ENCODE measurements at places on chromosomes 7 and 10.

DNA sequence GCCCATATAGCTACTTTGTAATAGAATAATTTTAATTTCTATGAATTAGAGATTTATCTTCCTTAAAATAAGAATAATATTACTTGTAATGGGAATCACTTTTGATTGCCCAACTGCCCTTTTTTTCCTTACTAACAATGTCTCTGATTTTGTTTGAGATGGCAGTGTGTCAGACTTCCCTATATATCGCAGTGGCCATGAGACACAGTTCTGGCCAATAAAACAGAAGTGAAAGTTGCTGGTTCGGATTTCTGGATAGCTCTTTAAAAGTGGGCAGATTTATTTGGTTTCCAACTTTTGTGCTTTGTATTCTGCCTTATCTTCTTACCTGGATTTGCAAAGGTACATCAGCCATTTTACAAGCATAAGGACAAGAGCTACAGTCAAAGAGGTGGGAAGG, 170.2 kb downstream of the PPP1R17 start:
- DNase-seq, result no peak

GRCh38 chr10:29663718-29664117, 28.9 kb upstream of the SVIL start:
- DNase-seq, result no peak

DNA sequence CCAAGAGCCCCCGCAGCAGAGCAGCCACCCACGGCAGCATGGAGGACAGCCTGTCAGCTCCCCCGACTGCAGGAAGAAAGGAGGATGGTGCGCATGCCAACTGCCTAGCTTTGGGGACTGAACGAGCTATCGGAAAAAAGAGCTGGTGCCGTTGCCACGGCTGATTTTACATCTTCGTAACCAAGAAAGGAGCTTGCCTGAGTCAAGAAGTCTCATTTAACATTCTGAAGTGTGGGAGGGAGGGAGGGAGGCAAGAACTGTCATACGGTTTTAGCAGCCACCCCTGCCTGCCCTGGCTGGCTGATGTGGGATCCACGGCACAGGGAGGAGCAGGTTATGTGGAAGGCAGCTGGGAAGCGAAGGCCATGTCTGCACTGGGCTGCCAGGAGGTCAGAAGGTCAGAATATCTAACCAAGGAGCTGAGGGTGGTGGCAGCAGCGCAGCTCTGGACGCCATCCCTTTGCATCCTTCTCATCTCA, 74.7 kb upstream of the CAMK2B start:
- no peak for DNase-seq

DNA sequence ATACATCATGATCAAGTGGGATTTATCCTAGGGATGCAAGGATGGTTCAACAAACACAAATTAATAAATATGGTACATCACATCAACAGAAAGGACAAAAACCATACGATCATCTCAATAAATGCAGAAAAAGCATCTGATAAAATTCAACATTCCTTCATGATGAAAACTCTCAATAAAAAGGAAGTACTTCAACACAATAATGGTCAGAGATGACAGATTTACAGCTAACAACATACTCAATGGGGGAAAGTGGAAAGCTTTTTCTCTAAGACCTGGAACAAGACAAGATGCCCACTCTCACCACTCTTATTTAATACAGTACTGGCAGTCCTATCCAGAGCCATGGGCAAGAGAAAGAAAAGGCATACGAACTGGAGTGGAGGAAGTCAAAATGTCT, 39.9 kb upstream of the PRR15 start:
- DNase-seq, result no peak

DNA sequence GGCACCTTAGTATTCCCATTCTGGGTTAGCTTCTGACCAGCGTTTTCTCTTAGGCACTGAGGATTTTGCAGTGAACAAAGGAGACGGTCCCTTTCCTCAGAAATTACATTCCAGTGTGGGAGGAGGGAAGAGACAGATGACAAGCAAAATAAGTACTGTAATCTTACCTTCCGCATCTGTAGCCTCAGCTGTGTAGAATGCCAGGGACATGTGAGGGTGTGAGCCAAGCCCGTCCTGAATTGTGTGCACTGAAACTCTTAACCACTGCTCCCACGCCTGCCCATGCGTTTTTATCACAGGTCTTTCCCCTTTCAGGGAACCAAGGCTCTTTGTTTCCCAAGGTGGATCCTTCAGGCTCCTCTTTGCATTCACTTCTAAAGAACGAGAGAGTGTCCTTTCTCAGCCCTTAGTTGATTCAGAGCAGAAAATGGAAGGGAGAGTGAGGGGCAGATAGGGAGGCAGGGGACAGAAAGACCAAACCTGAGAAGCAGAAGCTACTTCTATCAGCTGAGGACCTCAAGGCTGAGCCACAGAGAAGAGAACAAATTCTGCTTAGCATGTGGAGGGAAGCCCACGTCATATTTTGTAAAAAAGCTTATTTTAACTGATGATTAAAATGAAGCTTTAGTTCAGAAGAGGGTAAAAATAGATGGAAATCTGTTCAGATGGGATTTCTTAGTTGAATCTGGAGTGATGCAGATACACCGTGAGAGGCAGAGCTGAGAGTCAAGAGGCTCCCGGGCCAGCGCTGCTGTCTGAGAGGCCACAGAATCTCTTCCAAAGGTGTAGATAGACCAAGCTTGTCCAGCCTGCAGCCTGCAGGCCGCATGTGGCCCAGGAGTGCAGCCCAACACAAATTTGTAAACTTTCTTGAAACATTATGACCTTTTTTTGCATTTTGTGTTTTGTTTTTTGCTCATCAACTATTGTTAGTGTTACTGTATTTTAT, 122.5 kb downstream of the CCNY start:
- no peak for DNase-seq

DNA sequence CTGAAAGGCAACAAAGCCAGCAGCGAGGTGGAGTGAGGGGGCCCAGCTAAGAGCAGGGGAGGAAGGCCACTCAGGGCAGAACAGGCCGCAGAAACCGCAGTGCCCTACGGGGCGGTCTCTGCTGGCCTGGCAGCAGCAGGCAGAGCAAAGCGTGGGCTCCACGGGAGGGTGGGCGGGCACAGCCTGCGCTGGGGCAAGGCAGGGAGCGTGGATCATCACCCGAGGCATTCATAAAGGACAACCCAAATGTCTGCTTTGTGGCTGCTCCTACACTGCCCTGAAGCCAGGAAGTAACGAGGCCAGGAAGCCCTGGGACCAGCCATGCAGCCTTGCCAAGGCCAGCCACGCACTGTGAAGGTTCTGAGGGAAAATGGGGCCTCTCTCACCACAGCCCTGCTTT, 127.5 kb downstream of the MAD1L1 start:
- no peak for DNase-seq

- no peak for DNase-seq
These were observed 317.1 kb downstream of the WDR37 start for GRCh38 chr10:1373287-1373686.

Measured in fibroblast of lung (primary cell).